ENCODE measurements at places on chromosomes 5 and 9.

- DNase-seq: no peak
Measured at GRCh38 chr5:39076757-39077728, 2.8 kb upstream of the RICTOR start.

GRCh38 chr5:459562-460272 lies 16.7 kb downstream of the EXOC3 start:
- no peak for DNase-seq

GRCh38 chr5:128199104-128199503 lies 115.5 kb downstream of the SLC12A2 start:
- DNase-seq: no peak

DNA sequence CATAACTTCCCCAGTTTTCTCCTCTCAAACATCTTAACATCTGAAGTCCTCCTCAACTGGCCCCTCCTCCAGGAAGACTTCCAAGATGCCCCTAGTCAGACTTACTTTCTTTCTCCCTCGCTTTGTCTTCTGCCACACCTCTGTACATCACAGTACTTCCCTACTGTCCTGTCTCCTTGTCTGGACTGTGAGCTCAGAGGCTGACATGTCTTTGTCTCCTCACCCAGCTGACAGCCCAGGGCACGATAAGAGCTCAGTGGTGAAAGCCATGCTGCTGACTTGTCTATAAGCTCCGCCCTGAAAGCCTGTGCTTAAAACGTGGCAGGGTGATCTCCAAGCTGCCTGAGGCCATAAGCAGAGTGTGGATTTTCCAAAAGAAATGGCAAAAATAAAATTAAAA lies 33.0 kb upstream of the SLC25A51 start:
- DNase-seq: no peak

DNA sequence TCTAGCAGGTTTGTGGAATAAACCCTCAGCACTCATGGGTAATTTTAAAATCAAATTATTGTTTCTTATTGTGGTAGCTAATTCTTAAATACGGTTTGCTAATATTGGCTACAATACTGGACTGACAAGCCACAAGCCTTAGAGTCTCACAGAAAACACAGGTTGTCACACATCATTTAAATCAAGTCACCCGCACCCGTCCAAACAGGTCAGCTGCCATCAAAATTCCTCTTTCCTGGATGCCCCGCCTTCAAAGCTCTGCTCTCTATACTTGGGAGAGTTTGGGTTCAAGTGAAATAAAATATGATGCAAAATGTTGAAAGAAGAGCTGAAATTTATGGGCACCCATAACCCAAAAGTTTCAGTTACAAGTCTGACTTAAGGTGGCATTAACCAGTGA lies 12.3 kb upstream of the SUSD1 start:
- DNase-seq: no peak

Data from stimulated activated CD4-positive, alpha-beta T cell treated with anti-CD3 and anti-CD28 coated beads, Interleukin-12 subunit alpha, Interleukin-12 subunit beta, amount 100 ng/mL, for 4 hours (primary cell).